ENCODE measurements at places on chromosomes 13 and 19.

- no peak for DNase-seq
Measured at GRCh38 chr19:5742051-5742450, 21.6 kb downstream of the CATSPERD start.

- DNase-seq = no peak
Measured at GRCh38 chr13:101327871-101328270, 88.4 kb downstream of the NALCN start.

GRCh38 chr13:72368031-72368430, 359.4 kb downstream of the MZT1 start:
- DNase-seq = no peak

DNA sequence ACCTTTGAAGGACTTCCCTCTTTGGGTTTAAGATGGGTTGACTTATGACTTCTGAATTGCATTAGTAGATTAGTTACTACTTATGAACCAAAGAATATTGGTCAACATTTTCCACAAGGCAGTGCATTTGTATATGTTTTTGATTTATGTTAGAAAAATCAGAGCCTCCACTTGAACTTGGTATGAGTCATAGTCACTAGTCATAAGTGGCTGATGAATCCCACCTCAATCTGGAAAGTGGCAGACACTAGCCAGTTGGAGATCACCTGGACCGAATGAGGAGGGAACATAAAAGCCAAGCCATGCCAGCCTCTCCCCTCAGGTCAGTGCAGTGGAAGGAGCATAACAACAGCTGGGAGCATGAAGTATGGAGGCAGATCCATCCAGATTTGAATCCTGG, 39.3 kb upstream of the SPART start:
- DNase-seq = peak; percentile 12

DNA sequence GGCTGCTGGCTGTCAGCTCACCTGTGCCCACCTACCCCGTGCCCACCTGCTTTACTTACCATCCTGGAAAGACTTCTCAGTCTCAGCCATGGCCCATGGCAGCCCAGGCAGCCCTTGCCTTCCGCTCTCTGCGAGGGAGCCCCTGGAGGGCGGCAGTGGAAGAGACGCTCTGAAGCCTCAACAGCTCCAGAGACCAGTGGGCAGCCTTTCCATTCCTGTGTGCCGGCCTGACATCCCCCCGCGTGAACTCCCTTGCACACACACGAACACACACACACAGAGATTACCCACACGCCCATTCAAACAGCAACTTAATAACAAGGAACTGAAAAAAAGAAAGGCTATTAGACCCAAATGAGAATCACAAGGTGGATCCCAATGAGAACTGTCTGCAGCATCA, 14.2 kb upstream of the RASA3 start:
- no peak for DNase-seq

- DNase-seq = no peak
Measured at GRCh38 chr13:42532561-42533335, 41.2 kb upstream of the TNFSF11 start.

- DNase-seq = no peak
Measured at GRCh38 chr13:46605825-46606554, 53.0 kb downstream of the LRCH1 start.

GRCh38 chr13:112689303-112690245, at the start of gene ATP11A:
Gene ATP11A (plus strand): TSS chr13:112690038. CDS start chr13:112690417, 379 bp downstream.
- peak; percentile 88 for DNase-seq

DNA sequence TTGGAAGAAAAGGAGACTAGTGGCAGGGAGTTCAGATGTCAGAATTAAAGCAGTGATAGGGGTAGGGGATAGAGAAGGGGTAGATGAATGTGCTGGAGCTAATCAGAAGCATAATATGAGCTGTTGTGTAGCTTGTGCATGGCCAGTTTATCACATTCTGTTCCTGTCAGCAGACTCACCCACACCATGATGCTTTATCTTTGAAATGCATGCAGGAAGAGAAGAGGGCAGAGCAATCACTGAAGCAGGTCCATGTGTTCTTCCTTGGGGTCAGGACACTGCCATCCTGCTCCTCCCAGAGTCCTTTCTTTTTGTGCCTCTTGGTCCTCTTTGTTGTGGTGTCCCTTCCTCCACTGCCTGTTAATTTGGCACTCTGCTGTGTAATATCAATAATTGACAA, 5.8 kb downstream of the CHAMP1 start:
- DNase-seq = no peak

- DNase-seq = no peak
Measured at GRCh38 chr13:75407473-75407872, 74.5 kb downstream of the TBC1D4 start.

DNA sequence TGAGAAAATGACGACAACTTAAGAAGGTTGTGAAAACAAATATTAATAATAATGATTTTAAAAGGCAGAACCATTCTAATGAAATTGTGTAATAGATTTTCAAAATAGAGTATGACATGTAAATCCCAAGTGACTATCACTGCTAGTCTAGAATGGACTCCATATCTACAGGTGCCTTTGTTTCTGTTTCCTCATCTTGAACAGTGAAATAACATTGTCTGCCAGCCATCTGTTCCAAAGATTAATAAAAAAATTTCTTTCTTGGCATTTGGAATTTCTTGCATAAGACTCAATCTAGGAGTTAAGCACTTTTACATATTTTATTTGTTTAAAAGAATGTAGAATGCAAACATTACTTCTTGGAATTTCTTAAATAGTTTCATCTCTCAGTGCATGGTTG, 520.1 kb upstream of the ARGLU1 start:
- DNase-seq = peak; percentile 8

- DNase-seq = peak; percentile 55
Measured at GRCh38 chr19:33468361-33469170, 53.0 kb downstream of the PEPD start.

DNA sequence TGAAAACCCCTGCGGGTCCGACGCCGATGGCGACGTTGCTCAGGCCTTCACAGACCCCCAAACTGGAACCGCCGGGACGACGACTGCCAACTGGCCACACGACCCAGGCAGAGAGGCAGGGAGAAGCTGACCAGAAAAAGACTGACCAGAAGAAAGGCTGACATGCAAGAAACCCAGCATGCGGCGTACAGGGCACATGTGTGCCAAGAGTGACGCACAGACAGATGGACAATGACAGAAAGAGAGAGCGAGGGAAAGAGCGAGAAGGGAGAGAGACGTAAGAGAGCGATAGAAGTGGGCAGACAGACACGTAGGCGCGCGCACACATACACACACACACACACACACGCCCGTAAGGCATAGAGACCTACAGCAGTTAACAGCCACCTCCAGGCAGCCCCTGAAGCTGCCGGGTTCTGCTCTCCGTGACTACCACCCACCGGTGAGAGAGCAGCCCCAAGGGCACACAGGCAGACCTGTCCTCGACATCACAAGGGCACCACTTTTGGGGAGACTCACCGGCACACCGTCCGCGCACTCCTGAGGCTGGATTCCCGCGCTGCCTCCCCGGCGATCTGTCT, 67.2 kb upstream of the ZNF527 start:
- DNase-seq = no peak

DNA sequence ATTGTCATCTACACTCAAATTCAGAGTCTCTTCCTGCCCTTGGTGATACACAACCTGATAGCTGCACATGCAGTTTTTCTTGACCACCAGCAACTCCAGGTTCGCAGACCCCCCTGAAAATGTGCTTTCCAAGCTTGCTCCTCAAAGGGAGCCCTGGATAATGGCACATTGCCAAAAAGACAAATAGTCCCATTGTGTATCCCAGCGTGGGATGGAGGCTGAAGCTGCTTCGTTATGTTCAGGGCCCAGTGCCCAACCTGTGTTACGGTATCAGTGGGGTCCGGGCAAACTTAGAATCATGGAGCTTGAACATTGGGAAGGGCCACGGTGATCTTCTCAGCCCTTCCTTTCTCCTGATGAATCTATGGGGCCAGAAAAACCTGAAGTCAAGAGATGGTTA, 173.0 kb downstream of the TEX29 start:
- no peak for DNase-seq

DNA sequence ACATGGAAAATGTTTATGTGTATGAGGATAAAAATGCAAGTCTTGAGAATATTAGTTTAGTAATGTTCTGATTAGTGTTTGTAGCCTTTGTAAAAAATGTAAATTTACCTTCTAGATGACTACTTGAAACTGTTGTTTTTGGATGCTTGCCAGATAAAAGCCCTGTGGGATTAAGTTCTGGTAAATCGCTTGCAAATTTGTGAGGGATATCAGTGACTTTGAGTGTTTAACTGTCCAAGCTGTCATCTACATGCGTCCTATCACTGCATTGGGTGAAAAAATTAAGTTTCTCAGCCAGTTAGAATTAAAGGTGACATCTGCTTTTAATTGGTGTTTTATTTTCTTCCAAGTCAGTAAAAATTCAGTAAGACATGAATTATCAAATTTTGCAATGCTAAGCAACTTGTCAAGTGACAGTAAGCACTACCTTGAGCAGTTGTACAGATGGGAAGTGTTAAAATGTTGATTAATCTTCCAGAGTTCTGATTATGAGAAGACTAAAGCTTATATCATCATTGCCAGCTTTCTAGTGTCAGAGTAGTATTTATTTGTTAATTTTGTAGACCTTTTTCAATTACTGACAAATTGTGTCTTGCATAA, 88.0 kb downstream of the PCCA start:
- DNase-seq = peak; percentile 50

- no peak for DNase-seq
Measured at GRCh38 chr13:111326621-111326965, 6.2 kb downstream of the TEX29 start.

DNA sequence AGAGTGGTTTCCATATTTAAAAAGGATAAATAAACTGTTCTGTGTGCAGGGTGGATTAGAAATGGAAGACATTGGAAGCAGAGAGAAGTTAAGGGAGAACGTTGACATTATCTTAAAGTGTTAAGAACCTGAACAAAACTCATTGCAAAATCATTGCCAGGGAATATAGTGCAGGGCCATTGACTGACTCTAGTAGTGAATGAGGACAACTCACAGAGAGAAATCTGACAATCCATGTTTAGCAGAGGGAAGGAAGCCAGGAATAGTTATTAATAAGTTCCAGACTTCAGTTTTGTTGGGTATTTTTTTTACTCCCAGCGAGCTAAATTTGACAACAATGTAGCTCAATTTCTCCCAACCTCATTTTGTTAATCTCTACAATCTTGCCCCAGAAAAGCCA, 554.8 kb upstream of the GPC6 start:
- DNase-seq = no peak

- DNase-seq = no peak
Measured at GRCh38 chr19:12685831-12686230, 2.0 kb upstream of the GNG14 start.

DNA sequence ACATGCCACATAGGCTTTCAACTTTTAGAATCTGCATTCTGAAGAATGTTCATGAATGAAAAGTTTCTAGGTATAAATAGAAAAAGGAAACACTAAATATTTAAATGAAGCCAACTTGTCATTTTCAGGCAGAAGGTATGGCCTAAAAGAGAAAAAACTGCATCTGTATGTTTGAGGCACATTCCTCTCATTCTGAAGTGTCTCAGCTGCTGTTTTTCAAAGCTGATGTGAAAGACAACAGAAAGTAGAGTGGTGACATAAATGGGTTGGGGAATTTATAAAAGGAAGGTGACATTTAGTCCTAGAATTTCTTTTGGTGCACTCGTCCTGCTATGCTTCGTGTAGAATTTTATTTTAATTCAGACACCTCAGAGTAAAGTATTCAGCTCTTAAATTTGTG, 539.6 kb upstream of the SLITRK5 start:
- no peak for DNase-seq

DNA sequence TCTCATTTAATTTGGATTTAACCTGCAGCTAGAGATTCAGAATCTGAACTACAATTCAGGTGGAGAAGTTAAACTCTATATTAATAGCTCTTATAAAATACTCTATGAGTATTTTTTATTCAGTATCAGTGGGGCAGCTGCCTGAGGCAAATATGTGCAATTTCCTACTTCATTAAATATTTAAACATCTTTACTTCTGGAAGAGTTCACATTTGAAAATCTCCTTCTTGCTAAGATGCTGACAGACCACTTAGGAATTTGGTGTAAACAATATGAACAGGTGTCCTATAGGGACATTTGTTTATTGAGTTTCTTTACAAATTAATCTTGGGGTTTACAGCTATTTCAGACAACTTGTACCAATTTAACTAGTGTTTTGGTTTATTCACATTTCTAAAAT, 20.4 kb downstream of the STARD13 start:
- DNase-seq = no peak

DNA sequence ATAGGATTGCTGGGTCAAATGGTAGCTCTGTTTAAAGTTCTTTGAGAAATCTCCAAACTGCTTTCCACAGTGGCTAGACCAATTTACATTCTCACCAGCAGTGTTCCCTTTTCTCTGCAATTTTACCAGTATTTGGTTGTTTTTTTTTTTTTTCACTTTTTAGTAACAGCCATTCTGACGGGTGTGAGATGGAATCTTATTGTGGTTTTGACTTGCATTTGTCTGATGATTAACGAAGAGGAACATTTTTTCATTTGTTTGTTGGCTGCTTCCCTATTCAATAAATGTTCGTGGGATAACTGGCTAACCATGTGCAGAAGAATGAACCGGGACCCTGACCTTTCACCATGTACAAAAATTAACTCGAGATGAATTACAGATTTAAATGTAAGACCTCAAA, 31.2 kb downstream of the CYP4F2 start:
- DNase-seq = no peak

- no peak for DNase-seq
Measured at GRCh38 chr13:70964124-70964523, 855.9 kb upstream of the KLHL1 start.

GRCh38 chr13:27644302-27644701, 22.6 kb downstream of the POLR1D start:
- peak; percentile 94 for DNase-seq

GRCh38 chr19:10852098-10852800, 4.0 kb downstream of the C19orf38 start:
- DNase-seq = peak; percentile 57

DNA sequence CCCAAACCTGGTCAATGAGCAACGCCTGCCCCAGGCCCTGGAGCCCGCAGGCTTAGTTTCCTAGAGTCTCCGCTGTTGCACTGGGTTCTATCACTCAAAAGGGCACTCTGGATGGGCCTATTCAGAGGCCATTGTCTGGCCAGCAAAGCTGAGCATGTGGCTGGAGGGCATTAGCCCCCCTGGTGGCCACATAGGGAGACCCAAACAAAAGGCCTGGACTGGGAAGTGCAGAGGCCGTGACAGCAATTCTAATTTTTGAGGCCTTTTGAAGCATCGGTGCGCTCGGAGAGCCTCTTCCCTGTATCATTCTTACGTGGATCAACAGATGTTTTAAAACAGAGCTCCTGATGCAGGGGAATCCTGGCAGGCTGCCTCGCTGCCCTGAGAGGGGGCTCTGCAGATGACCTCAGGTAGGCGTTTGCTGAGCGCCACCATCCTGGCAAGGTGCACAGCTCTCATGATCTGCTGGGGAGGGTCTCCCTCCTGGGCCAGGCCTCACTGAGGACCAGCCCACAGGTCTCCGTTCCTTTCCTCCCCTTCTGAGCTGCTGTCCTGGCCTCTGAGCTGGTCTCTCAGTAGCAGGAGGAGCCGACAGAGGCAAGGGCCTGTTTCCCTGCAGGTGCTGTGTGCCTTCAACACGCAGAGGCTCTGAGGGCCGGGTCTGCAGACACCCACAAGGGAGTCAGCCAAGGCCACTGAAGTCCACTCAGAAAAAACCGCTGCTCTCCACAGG, 190.5 kb downstream of the URI1 start:
- no peak for DNase-seq

GRCh38 chr13:33017323-33017929, 1.2 kb downstream of the KL start:
- DNase-seq = peak; percentile 31

All from fibroblast of upper back skin (primary cell).